ENCODE measurements at places on chromosomes 11 and 22.

DNA sequence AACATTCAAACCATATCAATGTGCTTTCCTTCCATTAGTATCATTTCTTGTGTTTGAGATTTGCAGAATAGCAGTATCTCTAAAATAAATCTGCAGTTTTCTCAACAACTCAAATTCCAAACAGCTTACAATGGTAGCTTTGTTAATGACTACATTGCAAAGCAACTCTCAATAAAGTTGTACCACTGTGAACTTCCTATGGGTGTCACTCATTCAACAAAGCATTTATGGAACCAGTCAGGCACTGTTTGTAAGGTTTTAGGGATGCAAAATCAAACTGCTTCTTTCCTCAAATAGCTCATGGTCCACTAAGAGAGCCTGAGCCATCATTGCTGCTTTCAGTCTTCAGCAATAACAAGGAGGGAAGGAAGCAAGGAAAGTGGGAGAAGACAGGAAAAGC lies 91.0 kb downstream of the CCDC83 start:
- no peak for DNase-seq

DNA sequence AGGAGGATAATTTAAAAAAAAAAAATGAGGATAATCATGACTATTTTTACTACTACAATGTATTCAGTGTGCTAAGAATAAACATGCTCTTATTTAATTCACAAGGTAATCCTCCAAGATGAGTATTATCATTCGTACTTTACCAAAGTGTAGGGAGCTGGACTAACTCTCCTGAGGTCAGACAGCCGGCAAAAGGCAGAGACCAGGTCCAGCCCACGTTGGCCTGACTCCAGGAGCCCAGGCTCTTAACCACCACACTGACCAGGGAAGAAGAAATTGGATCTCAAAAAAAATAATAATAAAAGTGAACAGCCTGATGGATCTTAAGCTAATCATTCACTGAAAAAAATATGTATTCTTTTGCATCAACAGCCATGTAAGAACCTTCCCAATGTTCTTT lies 25.2 kb downstream of the PLAAT3 start:
- no peak for DNase-seq

GRCh38 chr11:43035086-43035485 lies 276.7 kb upstream of the API5 start:
- DNase-seq, result no peak

GRCh38 chr11:23570828-23571227 lies 710.6 kb upstream of the CCDC179 start:
- DNase-seq, result no peak

DNA sequence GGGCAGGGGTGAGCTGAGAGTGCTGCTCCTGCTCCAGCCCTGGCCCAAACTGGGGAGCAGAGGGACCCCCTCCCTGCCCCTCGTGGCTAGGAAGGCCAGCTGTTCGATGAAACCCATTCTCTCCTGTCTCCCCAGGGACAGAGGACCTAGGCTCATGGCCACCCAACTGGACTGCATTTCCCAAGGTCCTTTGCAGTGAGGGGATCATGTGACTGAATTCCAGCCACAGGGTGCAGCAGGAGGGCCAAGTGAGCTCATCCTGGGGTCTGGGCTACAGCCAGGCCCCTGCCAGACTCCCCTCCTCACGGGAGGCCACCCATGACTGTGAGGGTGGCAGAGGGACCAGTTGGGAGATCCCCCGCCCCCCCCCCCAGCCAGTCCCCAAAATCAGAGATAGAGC lies 777.6 kb downstream of the TBC1D22A start:
- DNase-seq, result peak; percentile 40

GRCh38 chr11:12094872-12095800 lies 15.3 kb upstream of the MICAL2 start:
- no peak for DNase-seq

DNA sequence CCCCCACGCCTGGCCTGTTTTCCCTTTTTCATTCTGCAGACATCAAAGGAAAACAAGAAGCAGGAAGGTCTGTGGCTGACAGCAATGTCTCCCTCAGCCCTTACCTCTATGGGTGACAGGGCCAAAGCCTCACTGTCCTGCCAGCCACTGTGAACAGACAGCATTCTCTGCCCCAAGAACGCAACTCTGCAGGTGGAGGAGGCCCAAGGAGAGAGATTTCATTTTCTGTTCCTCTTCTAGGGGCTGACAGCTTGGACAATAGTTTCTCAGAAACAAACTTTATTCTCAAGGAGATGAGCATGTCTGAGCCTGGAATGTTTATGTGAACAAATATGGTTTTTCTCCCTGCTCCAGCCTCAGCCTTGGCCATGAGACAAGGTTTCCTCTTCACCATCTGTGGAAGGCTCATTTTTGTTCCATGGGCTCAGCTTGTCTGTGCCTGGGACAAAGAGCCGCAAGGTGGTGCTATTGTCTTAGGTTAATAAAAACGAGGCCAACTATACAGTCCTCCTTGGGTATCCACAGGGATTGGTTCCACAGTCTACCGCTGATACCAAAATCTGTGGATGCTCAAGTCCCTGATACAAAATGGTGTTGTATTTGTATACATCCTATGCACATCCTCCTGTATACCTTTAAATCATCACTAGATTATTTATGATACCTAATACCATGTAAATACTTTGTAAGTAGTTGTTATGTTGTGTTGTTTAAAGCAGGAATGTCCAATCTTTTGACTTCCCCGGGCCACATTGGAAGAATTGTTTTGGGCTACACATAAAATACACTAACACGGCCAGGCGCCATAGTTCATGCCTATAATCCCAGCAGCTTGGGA lies 5.8 kb downstream of the PIWIL3 start:
- DNase-seq, result peak; percentile 82

- no peak for DNase-seq
These were observed 5.6 kb downstream of the OTOG start for GRCh38 chr11:17552392-17553248.

- DNase-seq, result no peak
These were observed 31.5 kb upstream of the SLC22A12 start for GRCh38 chr11:64559351-64560138.

GRCh38 chr11:69418576-69419296 lies 62.7 kb upstream of the LINC01488 start:
- DNase-seq, result no peak

DNA sequence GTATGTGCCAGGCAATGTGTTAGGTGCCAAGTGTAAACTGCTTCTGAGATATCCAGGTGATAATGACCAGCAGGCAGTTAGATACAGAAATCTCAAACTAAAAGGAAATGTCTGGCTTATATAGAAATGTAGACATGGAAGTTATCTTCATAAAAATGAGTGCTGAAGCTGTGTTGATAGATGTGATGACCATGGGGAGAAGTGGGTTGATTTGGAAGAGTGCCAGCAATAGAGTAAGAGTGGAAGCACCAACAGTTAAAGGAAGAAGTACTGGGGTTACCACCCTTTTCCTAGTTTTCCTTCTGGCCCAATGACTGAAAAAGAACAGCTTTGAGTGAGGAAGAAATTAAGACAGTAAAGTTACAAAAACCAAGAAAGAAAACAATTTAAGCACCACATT lies 68.5 kb downstream of the C2CD3 start:
- DNase-seq, result no peak

DNA sequence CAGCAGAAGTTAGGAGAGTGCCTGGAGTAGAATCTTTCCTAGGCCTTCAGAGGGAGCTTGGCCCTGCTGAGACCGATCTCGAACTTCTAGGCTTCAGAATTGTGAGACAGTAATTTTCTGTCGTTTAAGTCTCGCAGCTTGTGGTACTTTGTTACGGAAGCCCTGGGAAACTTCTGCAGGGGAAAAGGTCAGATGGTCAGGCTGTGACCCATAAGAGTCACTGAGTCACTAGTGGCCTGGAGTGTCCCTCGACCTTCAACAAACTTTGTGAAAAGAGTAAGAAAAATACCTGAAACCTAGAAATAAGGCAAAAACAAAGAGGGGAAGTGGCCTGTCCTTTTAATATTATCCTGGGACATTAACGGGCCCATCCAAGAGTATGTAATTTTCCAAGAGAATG lies 34.6 kb downstream of the CSNK2A3 start:
- no peak for DNase-seq

DNA sequence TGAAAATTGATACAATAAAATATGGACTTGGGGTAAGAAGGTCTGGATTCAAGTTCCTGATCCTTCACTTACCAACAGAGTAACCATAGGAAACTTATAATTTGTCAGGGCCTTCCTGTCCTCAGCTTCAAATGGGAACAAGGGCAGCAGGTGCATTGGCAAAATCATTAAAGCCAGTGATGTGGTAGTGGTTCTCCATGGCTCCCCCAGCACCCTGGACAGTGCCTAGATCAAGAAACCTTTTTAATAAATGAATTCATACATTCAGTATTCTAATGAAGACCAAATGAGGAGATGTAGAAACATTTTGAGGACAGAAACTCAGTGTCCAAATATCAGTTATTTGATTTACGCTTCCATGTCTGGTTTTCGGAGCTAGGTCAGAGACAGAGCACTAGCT lies 51.1 kb downstream of the SPATA19 start:
- no peak for DNase-seq

DNA sequence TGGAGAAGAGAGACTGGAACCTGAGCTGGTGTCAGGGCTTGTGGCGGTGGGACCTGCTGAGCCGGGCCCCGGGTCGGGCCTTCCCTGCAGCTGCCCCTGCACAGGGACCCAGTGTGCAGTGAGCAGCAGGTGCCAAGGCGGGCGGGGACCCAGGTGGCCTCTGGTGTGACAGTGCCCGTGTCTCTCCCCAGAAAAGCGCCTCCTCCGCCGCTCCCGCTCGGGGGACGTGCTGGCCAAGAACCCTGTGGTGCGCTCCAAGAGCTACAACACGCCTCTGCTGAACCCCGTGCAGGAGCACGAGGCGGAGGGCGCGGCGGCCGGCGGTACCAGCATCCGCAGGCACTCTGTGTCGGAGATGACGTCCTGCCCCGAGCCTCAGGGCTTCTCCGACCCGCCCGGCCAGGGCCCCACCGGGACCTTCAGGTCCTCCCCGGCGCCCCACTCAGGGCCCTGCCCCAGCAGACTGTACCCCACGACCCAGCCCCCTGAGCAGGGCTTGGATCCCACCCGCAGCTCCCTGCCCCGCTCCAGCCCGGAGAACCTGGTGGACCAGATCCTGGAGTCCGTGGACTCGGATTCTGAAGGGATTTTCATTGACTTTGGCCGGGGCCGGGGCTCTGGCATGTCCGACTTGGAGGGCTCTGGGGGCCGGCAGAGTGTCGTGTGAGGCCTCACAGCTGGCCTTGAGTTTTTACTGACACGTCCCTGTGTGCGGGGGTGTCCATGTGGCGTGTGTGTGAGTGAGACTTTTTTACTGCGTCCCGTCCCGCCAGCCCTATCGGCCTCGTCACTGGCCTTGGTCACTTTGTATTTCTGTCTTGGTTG lies 15.6 kb upstream of the ARHGAP8 start:
- DNase-seq, result no peak

DNA sequence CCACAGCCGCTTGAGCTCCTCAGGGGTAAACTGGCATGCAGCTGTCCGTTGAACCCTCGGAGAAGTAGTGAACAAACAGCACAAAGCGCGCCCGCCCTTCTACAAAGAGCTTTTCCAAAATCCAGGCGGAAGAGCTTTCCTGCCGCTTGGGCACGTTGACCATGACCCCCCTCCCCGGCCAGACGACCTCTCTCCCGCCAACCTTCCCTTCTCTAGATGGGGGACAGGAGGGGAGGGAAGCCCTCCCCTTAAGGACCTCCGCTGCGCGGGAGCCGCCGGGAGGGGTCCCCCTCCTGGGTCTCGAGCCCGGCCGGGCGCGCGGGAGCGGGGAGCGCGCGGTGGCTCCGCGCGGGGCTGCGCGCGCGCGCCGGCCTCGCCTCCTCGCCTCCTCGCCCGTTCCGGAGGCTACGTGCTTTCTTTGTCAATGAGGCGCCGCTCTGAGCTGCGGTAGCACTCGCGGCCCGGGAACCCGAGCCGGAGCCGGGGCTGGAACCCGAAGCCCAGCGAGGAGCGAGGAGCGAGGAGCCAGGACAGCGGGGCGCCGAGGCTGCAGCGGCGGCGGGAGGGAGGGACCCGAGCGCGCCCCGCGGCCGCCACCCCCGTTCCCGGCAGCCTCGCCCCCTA lies 118.6 kb downstream of the HIPK3 start:
- DNase-seq, result peak; percentile 68

GRCh38 chr11:60842668-60843600 lies 1.0 kb downstream of the CCDC86 start:
- DNase-seq, result no peak

GRCh38 chr22:37001826-37002225 lies 17.4 kb downstream of the TST start:
- DNase-seq, result no peak

DNA sequence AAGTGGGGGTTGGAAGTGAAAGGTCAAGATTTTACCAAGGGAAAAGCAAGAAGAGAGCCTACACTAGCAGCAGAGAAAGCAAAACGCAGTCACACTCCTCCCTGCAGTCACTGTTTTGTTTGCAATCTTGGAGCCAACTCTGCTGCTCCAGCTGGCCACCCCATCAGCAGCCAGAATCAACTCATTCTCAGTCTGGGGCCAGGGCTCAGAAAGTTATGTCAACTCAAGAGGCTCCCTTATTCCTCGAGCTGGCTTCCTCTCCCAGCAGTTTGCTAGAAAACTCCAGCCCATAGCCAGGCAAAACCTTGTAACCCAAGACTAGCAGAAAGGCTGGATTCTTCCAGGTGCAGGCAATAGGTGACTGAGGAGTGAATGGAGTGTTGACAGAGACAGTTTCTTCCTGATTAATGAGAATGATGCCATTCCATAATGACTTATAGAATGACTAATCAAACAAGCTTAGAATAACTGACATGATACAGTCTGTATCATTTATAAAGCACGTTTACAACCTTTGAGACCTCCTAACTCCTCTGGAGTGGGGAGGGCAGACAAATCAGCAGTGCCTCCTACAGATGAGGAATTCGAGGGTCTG lies 53.4 kb downstream of the P4HA3 start:
- DNase-seq, result no peak

GRCh38 chr11:75725547-75726320 lies 8.1 kb downstream of the MOGAT2 start:
- DNase-seq, result no peak

GRCh38 chr11:115996808-115997188 lies 492.6 kb upstream of the CADM1 start:
- DNase-seq, result no peak

GRCh38 chr11:108501396-108501795 lies 3.2 kb upstream of the POGLUT3 start:
- no peak for DNase-seq

DNA sequence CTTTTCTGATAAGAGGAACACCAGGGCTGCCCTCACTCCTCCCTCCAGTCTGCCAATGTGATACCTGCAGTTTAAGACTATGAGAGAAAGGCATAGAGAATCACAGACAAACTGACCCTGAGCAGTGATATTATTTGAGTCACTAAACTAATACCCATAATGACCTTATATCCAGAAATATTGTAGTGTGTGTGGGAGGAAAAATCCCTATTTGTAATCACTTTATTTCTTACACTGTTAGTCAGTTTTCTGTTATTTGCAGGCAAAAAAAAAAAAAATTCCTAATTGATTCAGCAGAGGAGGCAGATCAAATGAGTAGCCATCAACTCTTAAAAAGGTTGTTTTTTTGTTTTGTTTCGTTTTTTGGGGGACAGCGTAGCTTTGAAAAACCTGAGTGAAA lies 82.5 kb downstream of the MAML2 start:
- DNase-seq, result no peak

- DNase-seq, result peak; percentile 62
These were observed 177.6 kb downstream of the IGLL1 start for GRCh38 chr22:23402275-23403151.

Measured in NCI-H2171 treated with DMSO at 0.1 percent for 48 hours (cell line).